ENCODE measurements at places on chromosomes 6 and 20.

DNA sequence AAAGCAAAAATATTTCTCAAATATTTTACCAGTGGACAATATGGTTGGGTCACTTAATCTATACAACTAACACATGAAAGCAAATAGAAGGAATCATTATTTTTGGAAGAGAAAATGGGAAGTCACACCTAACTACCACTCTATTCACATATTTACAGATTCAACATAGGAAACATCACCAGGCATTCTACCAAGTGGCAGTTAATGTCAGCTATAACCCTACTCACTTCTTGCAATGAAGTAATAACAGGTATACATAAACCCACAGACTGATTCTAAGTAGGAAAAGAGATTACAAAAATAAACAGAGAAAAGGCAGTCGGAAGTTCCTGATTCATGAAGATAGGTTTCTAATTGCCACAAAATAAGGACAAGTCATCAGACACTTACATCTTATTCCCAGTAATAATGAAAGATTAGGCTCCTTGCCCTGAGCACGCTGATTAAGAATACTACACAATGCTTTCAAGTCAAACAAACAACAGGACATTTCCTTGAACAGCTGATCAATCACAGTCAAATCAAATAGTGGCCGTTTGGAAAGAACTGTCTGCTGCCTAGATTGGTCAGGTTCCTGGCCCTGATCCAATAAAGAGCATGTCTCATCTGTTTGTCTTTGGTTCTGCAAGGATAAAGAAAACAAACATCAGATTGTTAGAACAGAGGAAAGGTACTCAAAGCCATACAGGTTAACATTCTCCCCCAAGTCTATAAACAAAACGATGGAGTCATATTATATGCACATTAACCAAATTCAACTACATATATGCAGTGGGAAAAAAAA is 79.2 kb upstream of the PLN start:
- no peak for DNase-seq

DNA sequence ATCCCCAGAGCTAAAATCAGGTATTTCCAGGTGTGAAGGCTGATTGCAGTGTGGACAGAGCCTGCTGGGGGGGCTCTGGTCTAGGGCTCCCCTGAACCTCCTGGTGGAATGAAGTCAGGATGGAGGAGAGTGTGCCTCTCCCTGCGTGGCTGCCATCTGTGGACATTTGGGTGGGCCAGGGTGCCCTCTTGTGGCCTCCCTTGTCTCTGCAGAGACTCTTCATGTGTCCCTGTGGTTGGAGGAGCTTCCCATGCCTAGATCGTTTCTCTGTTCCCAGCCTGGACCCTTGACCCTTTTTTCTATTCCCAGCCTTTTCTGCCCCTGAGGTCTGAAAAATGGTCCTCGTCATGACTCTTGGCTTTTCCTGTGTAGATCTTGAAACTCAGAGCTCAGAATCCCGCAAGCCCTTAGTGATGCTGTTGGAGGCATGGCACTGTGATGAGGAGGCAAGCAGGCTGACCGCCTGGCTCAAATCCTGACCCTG is 9.9 kb upstream of the PSMF1 start:
- peak; percentile 77 for DNase-seq

DNA sequence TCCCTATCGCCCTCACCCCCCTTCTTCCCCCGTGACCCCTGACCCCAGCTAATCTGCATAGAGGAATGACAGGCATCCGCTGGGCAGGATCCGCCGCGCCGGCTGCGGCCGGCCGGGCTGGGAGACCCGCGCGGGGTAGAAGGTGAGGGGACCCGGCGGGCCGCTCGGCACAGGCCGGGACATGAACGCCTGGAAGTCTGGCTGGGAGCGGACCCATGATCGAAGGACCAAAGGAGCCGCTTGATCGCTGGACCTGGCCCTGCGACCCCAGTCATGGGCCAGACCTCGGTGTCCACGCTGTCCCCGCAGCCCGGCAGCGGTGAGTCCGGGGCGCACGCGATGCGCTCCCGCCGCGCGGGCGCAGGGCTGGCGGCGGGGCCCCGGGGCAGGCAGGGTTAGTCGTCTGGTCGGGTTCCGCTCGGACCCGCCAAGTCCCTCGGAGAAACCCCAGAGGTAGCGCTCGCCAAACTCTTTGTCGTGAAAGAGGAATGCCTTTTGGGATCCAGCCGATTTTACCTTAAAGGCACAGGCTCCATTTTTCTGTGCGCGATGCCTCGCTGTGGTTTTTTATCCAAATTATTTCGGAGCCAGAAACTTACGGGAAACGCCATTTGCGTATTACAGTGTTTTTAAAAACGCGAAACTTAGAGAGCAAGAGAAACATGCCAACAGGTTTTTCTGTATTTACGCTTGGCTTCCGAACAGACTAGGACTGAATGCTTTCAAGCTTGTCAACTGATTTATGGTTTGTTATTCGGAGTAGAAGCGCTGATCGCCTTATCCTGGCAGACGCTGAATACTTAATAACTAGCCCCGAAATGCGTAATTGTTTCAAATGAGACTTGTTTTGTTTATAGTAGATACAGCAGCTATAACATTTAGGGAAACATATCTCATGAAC is at the start of gene PHACTR2:
Gene PHACTR2 (plus strand): TSS at position 75 of the 901 bp plus-strand sequence. CDS start 199 bp downstream, at position 274.
- peak; percentile 75 for DNase-seq

DNA sequence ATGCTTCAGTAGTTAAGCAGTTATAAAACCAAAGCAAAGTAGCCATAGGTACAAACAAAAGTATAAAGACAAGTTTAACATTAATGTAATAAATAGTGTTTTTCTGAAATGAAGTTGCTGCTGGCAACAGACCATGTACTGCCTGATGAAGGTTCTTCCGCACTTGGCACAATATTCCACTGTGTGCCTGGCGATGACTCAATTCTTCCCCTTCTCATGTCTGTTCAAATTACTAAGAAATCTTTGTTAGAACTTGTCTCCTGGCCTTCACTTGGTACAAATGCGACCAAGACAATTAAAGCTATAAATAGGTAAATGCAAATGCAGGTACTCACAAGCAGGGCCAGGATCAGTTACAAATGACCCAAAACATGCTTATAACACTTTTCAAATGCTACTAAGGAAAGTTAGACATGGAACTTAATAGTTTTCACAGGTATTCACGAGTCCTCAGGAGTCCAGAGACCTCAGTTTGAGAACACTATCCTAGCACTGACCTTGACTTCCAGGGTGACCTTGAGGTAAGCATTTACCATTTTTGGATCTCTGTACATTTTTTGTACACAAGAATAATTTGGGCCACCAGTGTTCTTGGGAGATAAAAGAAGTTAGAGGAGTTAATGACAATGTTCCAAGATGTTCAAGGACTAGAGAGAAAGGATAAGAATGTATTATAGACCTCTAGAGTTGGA is 8.1 kb upstream of the DDR1 start:
- no peak for DNase-seq

GRCh38 chr6:20400456-20401204 is 1.0 kb upstream of the E2F3 start:
- peak; percentile 73 for DNase-seq

- DNase-seq, result no peak
Measured at GRCh38 chr6:142167486-142167885, 20.4 kb downstream of the VTA1 start.

DNA sequence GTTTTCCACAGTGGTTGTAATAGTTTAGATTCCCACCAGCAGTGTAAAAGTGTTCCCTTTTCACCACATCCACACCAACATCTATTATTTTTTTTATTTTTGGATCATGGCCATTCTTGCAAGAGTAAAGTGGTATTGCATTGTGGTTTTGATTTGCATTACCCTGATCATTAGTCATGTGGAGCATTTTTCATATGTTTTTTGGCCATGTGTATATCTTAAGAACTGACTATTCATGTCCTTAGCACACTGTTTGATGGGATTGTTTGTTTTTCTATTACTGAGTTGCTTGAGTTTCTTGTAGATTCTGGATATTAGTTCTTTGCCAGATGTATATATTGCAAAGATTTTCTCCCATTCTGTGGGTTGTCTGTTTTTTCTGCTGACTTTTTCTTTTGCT is 820.1 kb downstream of the TENT5A start:
- DNase-seq, result no peak

DNA sequence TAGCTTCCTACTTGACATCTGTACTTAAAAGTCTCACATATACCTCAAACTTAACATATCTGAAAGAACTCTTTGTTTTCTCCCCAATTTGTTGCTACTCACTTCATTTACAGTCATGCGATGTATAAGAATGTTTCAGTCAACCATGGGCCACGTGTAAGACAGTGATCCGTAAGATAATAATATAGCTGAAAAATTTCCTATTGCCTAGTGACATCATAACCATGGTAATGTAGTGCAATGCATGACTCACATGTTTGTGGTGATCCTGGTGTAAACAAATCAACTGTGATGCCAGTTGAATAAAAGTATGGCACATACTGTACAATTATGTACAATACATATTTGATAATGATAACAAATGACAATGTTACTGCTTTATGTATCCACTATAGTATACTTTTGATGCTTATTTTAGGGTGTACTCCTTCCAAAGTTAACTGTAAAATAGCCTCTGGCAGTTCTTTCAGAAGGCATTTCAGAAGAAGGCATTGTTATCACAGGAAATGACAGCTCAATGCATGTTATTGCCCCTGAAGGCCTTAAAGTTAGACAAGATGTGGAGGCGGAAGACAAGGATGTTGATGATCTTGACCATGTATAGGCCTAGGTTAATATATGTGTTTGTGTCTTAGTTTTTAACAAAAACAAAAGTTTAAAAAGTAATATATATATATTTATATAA is 579.0 kb downstream of the EPHA7 start:
- no peak for DNase-seq

- no peak for DNase-seq
Measured at GRCh38 chr6:72464791-72465691, 156.8 kb upstream of the KCNQ5 start.

DNA sequence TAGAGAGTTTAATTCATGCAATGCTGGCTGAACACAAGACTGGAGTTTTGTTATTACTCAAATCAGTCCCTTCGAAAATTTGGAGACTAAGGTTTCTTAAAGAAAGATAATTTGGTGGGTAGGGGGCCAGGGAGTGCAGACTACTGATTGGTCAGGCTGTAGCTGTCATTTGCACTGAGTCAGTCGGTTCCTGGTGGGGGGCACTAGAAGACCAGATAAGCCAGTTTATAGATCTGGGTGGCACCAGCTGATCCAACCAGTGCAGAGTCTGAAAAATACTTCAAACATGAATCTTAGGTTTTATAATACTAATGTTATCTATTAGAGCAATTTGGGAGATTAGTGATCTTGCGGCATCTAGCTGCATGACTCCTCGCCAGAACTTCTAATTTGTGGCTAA is 530.7 kb downstream of the NKAIN2 start:
- no peak for DNase-seq

DNA sequence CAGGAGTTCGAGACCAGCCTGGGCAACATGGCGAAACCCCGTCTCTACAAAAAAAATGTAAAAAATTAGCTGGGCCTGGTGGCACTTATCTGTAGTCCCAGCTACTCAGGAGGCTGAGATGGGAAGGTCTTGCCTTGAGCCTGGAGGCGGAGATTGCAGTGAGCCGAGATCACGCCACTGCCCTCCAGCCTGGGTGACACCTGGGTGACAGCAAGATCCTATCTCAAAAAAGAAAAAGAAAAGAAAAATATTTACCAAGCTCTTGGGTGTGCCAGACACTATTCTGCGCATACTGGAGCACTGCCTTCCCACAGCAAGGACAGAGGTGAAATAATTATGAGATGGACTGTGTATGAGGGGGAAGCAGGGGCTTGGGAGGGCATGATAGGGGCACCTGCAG is 19.6 kb downstream of the POFUT1 start:
- DNase-seq, result peak; percentile 52

DNA sequence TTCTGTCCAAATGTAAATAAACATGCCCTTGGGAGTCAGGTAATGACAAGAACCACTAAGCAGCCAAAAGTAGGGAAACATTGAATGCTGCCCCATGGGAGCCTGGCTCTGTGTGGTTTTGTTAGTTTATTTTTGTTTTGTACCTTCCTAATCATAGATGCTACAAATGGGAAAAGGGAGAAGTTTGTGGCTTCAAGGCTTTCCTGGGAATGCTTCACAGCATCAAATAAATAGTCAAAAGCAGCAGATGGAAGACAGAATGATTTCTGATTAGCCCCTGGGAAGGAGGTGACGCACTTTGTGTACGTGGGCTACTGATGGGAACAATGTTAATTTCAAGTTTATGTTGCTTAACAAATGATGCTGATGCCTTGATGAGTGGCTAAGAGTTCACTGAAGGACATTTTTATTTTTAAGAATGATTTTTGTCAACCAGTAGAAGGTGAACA is 532.7 kb downstream of the BCKDHB start:
- no peak for DNase-seq

DNA sequence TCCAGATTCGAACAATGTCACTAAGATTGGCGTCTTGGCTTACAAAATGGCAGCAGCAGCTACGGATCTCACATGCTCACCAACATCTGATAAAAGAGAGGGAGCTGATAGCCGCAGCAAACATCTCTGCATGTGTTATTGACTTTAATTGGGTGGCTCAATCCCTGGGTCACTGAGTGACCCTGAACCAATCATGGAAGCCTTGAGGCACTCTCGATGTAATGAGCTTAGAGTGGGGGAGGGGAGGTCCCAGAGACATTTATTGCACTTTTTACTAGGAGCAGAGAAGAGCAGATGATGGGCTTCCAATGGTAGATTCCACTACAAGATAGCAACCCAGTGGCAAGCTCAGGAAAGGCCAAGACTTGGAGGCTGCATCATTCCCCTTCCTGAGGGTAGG is 238.7 kb downstream of the BMP7 start:
- DNase-seq, result no peak

DNA sequence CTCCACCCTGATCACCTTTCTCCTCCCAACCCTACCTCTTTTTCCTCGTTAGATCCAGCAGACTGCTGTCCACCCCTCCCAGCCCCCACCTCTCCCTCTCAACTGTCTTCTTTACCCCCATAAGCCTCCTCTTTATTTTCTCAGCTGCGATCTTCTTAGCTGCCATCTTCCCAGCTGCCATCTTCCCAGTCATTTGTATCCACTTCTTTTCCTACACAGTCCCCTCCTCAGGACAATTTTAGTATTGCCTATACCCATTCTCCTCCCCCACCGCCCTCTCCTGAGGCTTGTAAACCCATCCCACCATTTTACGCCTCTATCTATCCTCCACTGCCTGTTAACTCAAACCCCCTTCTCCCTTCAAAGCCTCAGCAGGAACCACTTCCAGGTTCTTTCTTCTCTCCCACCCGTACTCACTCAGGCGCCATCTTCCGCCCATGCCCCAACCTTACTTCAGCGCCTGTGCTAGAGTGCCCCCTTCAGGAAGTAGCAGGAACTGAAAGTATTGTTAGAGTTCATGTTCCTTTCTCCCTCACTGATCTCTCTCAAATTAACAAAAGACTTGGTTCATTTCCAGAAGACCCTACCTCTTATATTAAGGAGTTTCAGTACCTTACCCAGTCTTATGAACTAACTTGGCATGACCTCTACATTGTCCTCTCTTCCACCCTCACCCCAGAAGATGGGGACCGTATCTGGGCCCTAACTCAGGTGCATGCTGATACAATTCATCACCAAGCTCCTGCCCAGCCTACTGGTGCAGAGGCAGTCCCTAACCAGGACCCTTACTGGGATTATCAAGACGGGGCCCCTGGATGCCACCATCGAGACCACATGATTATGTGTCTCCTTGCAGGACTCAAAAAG is 236.0 kb downstream of the ADGRG6 start:
- DNase-seq, result peak; percentile 42

All from hematopoietic multipotent progenitor cell treated with erythropoietin and hydrocortisone succinate and interleukin-3 and kit ligand, for 6 days (in vitro differentiated cells).